ENCODE measurements at places on chromosomes 2 and 18.

DNA sequence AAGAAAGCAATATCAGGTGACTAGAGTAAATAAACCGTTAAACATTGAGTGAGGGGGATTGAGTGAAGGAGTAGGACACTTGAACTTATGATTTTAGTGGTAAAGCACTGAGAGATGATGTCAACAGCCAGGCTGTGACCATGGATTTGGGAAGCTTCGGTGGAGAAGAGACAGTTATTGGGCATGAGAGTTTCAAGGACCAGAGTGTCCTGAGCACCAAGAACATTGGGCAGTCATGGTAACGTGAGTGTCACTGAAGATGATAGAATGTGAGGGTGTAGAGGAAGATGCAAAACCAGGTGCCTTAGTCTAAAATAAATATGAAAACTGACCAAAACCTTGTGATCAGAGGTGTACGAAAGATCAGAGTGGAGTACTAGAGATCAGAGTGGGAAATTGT lies 248.1 kb downstream of the ASXL3 start:
- no peak for DNase-seq

- DNase-seq, result no peak
Measured at GRCh38 chr2:224941960-224942359, 100.3 kb downstream of the DOCK10 start.

- DNase-seq, result no peak
Measured at GRCh38 chr18:31632356-31632755, 40.7 kb downstream of the TTR start.

GRCh38 chr2:19362755-19363473 lies 4.5 kb upstream of the OSR1 start:
- DNase-seq, result peak; percentile 86

GRCh38 chr2:32136097-32136496 lies 29.6 kb upstream of the SLC30A6 start:
- no peak for DNase-seq

DNA sequence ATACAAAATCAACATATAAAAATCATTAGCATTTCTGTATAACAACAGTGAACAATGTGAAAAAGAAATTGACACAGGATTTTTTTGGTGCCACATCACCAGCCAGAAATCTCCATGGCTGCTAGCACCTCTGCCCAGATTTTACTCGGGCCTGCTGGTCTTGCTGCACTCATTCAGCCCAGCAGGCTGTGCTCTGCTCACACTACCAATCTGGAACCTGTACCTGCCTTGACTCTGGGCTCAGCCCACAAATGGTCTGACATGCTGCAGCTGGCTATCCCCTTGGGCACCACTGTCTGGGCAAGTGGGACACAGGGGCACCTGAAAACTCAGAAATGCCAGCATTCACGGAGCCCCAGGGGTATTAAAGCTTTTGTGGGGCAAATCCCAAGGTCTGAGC lies 392.5 kb upstream of the NRXN1 start:
- DNase-seq, result no peak

DNA sequence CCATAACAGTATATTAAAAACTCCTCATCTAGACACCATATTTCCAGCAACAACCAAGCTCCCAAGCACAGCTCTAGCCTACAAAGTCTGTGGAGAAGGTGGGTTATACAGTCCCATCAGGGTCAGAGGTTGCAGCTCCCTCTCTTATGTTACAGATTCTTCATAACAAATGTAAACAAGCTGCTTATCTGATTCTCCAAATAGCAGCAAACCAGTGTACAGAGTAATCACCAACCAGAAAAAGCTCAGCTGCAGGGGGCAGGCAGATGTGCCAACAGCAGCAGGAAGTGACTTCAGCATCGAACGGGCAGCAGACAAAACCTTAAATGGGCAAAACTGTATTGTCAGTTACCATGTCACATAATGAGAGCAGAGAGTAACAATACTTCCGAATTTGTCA lies 52.9 kb upstream of the NABP1 start:
- DNase-seq, result no peak

GRCh38 chr2:105510761-105511528 lies 112.1 kb upstream of the FHL2 start:
- peak; percentile 66 for DNase-seq

DNA sequence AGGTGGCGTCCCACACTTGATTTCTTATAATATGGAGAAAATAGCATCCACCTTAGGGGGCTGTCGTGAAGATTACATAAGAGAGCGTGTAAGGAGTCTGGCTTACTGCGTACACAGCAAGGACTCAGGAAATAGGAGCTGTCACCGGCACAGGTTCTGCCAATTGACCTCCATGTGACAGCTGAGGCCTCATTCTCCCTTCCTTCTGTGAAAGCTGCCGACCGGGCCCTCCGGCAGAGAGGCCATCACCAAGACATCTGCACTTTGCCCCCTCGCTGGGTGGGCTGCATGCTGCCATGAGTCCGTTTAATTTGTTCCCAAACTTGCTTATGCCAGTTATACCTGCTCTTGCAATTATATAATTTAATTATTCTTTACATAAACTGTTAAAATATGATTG lies 27.7 kb downstream of the HS1BP3 start:
- no peak for DNase-seq

DNA sequence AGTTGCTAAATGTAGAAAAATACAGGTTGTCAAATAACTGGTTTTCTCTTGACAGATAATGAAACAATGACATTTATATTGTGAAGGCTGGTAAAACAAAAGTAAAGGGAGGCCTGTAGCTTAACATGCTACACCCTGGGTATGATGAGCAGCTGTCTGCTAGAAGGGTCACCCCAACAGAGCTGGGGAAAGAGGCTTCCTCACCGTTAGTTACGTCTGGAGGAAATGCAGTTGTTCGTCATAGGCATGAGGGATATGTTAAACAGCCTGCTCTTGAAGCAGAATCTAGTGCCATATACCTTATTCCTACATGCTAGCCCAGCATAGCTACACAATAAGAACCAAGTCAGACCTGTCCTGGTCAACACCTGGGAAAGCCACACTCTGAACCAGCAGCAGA lies 49.9 kb downstream of the LPIN2 start:
- no peak for DNase-seq

DNA sequence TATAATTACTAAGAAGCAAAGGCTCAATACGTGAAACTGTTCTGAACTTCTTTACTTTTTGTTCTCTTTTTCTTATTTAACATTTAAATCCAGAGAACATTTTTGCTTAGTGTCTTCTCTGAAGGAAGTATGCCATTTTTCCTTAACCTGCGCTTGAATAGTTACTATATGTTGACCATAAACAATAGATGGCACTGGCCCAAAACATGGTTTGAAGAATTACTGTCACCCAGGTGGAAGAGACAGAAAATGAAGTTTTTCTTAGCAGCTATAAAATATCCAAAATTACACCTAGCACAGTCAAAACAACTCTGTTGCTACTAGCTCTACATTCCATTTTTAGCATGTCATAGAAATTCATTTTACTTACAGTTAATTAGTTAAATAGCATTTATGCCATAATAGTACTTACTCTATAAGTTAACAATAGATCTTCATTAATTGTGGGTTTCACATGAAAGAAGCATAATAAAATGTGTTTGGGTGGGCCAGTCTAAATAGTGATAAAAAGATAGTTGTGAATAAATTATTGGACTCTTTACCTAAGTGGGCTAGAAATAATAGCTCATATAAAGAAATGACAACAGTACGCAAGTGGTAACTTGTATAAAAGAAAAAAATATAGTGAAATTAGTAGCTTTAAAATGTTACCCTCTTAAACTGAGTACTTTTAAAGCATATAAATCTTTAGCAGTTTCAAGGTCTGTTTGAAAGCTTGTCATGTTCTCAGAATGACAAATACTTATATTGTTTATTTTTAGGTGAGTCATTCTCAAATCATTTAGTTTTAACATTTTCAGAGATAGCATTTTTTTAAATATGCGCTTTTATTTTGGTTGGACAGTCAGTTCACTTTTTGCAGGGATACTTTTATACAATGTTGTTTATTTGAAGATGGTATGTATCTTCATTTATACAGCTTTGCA lies 3.7 kb downstream of the ETAA1 start:
- no peak for DNase-seq

DNA sequence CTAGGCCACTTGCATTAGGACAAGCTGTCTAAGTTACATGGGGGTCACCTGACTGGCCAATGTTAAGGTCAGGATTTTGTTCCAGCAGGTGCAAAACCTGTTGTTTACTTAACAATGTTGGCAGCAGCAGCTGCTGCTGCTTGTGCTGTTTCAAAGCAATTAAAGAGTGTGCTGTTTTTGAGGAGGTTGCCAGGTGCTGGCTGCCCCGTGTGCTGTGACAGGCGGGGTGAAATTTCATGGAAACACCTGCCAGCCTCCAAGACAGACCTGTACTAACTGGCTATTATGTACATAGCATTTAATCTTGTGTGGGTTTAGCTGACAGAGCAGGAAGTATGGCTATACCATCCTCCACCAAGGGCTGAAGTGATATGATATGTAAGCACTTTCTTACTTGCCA lies 224.9 kb downstream of the ASXL3 start:
- no peak for DNase-seq

DNA sequence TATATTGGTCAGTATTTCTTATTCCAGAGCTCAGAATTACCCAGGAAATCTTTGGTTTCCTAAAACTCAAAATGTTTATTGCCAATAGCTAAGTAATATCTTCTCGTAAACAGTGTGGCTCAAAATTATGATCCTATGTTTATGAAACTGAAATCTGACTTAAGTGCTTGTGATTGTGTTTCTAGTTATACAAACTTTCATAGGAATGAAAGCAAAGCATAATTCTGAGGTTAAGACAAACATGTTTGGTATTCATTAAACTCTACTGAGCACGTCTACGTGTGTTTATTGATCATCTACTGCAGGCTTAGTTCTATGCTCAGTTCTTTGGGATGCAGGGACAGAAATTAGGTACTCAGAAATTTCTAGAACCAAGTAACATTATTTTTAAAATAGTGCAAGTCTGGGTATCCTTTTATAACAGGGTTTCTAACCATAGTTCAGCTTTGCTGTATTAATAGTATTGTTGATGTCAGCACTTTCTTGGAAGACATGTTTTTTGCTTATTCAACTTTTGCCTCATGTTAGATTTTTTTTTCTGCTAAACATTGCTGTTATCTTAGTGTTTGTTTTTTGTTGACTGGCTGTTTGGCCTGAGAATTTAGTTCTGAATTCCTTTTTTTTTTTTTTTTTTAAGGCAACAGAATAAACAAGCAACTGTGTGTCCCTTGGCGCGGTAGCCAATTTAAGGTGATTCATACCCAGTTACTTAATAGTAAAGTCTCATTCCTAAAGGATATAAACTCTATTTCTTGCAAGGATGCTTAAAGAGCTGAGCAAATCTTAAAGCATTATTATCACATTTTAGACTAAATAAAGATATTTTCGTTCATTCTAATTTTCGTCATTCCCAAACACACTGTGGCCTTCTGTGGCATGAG lies 31.3 kb downstream of the PTPRM start:
- no peak for DNase-seq

- DNase-seq, result no peak
Measured at GRCh38 chr2:168729455-168729854, 73.0 kb upstream of the NOSTRIN start.

GRCh38 chr2:10317646-10318045 lies 14.9 kb downstream of the HPCAL1 start:
- no peak for DNase-seq

GRCh38 chr2:121865914-121866313 lies 110.5 kb downstream of the TSN start:
- DNase-seq, result no peak

DNA sequence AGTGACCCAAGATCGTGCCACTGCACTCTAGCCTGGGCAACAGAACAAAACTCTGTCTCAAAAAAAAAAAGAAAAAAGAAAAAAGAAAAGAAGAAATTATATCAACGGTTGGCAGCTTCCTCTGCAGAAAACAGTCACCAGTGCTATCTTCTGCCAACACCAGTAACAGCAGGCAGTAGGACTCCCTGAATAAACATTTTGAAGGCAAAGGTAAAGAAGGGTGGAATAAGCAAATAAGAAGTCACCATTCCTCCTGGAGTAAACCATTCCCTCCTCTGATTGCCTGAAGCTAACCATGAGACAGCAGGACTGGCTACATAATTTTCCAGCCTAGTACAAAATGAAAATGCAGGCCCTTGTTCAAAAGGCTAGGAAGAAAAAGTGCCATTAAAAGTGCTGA lies 9.0 kb upstream of the RNF103 start:
- no peak for DNase-seq

DNA sequence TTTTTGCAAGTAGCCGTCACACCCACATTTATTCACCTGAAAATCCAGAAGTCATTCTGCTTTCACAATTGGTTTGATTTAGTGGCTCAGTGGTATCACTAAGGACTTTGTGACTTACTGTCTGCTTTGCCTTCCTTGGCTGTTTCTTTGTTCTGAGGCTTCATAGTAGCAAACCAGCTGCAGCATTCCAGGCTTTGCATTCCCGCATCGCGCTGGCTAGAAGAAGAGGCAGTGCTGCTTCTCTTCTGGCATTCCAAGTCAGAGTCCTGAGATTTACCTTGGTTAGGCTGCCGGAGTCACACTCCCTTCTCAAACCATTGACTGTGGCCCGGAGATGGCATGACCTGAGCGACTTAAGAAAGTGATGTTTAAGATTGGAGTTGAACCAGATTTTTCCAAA lies 35.1 kb downstream of the MYO1B start:
- no peak for DNase-seq

- DNase-seq, result no peak
Measured at GRCh38 chr18:48046843-48047242, 116.4 kb upstream of the SMAD2 start.

GRCh38 chr2:155442088-155442487 lies 743.6 kb downstream of the KCNJ3 start:
- no peak for DNase-seq

DNA sequence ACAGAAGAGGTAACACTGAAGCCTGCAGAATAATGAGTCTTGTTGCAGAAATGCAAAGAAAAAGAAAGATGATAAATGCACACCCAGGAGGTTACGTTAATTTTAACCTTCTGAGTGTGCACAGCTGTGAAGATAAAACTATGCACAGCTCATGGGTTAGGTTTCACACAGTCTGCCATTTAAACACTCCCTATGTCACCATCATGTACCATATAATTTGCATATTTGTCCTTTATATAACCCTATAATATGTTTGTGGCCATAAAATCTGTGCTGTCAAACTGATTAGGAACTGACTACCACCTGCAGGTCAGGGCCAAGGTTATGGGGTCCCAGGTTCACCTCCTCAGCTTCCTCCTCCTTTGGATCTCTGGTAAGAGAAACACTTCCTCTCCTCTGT lies 205.5 kb downstream of the RPIA start:
- no peak for DNase-seq

All from LoVo (cell line).